ENCODE measurements at places on chromosomes 1 and 21.
A peak's percentile ranks its signal among the peaks of the same experiment; 100 is the strongest.

DNA sequence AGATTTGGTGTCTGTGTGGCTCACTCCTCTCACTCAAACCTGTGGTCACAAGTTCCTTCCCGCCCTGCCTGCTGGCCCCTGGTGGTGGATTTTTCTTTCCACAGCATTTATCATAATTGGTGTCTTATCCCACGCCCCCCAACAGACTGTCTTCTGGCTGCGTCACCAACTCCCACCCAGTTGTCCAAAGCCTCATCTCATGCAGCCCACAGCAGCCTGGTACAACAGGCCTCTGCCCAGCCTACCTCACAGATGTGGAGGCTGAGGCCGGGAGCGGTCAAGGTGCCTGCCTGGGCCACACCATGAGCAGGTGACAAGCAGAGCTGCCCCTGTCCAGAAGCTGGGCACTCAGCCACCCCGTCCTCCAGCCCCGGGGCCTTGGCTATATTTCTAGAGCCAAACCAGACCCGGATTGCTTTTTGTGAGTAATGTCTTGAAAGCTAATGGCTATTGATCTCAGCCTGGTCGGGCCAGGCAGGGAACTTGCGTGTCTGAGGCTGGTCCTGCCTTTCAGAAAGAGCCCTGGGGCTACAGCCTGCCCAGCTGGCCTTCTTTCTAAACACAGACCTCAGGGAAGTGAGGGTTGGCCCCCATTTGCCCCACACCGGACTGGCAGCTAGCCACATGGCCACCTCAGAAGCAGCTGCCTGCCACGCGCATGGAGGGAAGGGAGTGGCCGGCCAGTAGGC is 2.6 kb downstream of the KCNAB2 start:
- H3K36me3 ChIP-seq: no peaks in the 10 kb centered on the region
- H3K27me3 ChIP-seq: peaks cover 14% of the 10 kb centered on the region
- no peak overlapping the region for H3K27ac ChIP-seq
- no peaks in the 10 kb centered on the region for H3K4me1 ChIP-seq
- no peak overlapping the region for H3K4me3 ChIP-seq

DNA sequence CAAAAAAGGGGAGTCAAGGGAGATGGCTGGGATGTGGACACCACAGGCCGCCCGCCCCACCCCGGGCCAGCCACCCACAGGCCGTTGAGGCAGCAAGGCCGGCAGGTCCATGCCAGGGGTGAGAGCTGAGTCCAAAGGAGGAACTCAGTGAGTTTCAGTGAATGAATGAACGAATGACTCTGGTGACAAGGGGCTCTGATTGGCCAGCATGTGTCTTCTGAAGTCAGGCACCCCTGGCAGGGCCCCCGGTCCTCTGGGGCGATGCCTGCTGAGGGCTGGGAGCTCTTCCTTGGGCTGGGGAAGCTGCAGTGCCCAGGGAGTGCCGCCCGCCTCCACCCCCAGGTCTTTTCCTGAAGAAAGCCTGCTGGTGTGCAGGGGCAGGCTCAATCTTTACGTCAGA is 236.1 kb upstream of the VAMP3 start:
- no peaks in the 10 kb centered on the region for H3K27me3 ChIP-seq
- no peaks in the 10 kb centered on the region for H3K4me1 ChIP-seq
- no peak overlapping the region for H3K27ac ChIP-seq
- no peaks in the 10 kb centered on the region for H3K36me3 ChIP-seq

GRCh38 chr1:173476665-173477285 is 360 bp upstream of the PRDX6 start:
- peaks cover 16% of the 10 kb centered on the region for H3K4me1 ChIP-seq
- peaks cover 8% of the 10 kb centered on the region for H3K36me3 ChIP-seq
- H3K4me3 ChIP-seq: peak overlapping the region; percentile 95
- H3K27ac ChIP-seq: peak overlapping the region; percentile 79
- peak; percentile 78 for DNase-seq

- no peak for DNase-seq
- peak overlapping the region; percentile 27 for H3K4me3 ChIP-seq
- H3K4me1 ChIP-seq: no peaks in the 10 kb centered on the region
- no peak overlapping the region for H3K27ac ChIP-seq
Observed at GRCh38 chr1:7827126-7827955, 25.5 kb downstream of the UTS2 start.

DNA sequence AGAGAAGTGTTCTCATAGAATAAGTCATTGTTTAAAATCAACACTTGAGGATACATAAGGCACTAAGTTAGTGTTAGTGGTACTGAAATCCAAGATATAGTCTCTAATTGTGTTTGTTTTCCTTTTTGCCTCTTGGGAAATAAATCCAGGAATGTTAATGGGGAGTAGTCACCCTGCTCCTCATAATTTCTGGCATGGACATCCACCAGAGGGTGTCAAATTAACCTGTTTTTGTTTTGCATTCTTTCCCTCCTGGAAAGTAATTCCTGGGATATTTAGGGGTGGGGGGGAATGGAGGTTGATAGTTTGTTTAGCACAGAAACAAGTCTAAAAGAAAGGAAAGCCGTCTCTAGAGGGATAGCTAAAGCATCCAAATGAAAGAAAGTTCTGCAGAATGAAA is 87.8 kb upstream of the MAP1LC3C start:
- no peaks in the 10 kb centered on the region for H3K4me1 ChIP-seq
- DNase-seq: no peak
- H3K27ac ChIP-seq: no peak overlapping the region
- H3K27me3 ChIP-seq: no peaks in the 10 kb centered on the region

GRCh38 chr1:32431736-32432400 is 33.0 kb upstream of the ZBTB8B start:
- no peaks in the 10 kb centered on the region for H3K4me1 ChIP-seq
- no peak overlapping the region for H3K4me3 ChIP-seq
- H3K27ac ChIP-seq: no peak overlapping the region
- peaks cover 35% of the 10 kb centered on the region for H3K27me3 ChIP-seq
- H3K36me3 ChIP-seq: no peaks in the 10 kb centered on the region
- DNase-seq: no peak

DNA sequence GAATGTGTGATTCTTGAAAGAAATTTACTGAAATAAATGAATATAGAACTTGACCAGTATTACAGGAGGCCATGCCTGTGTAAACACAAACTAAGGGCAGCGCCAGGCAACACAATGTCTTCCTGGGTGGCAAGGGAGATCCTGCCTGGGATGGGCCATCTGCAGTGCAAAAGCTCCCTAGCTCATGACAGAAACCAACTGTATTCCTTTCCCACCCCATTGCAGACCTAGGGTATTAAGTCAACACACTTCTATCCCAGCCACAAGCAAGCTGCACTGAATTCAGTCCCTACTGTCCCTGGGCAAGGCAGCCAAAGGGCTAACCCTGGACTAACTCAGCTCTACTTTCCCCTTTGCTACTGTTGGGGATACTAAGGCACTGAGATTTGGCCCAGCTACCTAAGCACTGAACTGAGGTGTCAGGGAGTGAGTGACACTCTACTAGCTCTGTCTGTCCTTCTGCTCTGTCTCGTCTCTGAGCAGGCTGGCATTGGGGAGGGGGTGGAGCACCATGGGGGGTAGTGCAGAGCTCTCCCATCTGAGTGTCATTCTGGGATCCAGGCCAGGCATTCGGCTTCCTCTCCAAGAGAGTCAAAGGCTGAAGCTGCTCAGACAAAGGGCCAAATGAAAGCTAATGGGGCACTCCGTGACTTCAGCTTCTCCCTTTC is 2.5 kb downstream of the INKA2 start:
- no peaks in the 10 kb centered on the region for H3K36me3 ChIP-seq
- peaks cover 35% of the 10 kb centered on the region for H3K4me1 ChIP-seq
- DNase-seq: peak; percentile 45
- H3K4me3 ChIP-seq: no peak overlapping the region

DNA sequence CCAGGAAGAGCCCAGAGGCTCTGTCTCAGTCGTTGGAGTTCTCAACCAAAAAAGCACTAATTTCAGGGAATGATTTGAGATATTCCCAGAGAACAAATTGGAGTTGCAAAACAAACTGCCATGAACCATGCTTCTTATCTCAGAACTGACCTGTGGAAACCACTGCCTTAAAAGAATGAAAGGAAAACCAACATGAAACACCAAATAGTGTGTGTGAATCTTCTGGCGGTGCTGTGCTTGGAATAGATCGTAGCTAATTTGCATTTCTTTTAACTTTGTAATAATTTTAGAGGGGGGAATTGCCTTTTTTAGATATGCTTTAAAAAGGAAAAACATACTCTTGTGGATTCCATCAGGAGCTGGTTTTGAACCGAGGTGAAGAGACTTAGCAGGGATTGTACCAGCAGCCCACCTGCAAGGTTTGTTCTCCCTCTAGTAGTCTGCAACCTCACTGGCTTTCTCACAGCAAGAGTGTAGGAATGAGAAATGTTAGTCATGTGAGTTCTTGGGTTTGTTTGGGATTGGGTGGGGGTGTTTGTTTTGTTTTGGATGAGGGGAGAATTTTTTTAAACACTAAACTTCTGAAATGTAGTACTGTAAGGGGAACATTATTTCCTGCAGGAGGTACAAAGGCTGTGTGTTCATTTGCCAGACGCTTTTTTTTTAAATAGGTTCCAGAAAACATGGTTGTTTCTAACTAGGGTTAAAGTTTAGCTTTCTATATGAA is 45.7 kb upstream of the ANGPTL1 start:
- DNase-seq: no peak
- peaks cover 24% of the 10 kb centered on the region for H3K36me3 ChIP-seq
- H3K4me3 ChIP-seq: no peak overlapping the region
- no peaks in the 10 kb centered on the region for H3K4me1 ChIP-seq
- H3K27ac ChIP-seq: no peak overlapping the region
- no peaks in the 10 kb centered on the region for H3K27me3 ChIP-seq

GRCh38 chr1:199403531-199404116 is 623.9 kb upstream of the NR5A2 start:
- H3K36me3 ChIP-seq: no peaks in the 10 kb centered on the region
- DNase-seq: peak; percentile 85
- peaks cover 4% of the 10 kb centered on the region for H3K4me1 ChIP-seq
- H3K27me3 ChIP-seq: no peaks in the 10 kb centered on the region

Data from IMR-90 (cell line).